CD4-positive, alpha-beta T cell treated with Interleukin-6 at 100 ng/mL for 8 hours (primary cell): ENCODE measurements at places on chromosomes 6 and 20.

GRCh38 chr6:82268301-82268846, 20.8 kb upstream of the IBTK start:
- DNase-seq, result no peak

DNA sequence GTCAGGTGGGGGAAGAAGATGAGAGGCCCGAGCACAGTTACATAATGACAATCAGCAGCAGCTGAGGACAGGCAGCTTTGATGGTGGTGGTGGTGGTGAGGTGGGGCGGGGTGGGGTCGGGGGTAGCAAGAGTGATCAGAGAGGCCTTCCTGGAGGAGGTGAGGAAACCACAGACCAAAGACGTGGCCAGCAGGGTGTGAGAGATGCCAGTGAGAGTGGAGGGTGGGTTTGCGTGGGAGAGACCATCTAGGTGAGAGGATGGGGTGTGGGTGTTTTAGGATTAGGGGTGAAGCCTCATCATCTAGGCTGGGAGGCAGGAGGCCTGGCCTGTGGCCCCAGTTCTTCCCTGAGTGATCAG, 76.0 kb upstream of the TOX2 start:
- DNase-seq, result no peak

- DNase-seq, result peak; percentile 29
Measured at GRCh38 chr20:3980260-3981131, 34.9 kb downstream of the RNF24 start.

DNA sequence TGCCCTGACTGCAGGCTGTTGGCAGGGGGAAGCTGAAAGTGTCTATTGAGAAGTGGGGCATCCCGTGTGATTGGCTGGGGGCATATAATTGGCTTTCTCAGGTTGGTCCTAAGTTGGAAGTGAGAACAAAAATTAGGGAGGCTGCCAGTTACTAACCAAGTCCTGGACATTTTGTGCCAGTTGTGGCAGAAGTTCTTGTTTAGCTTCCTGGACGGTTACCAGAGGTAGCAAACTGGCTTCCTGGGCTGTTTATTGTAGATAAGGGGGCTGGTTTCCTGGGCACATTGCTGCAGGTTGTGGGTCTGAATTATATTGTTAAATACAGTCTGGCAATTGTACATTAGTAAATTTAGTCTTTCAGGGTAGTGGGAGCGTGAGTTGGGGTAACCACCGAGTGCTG, 50.6 kb upstream of the SLC2A12 start:
- DNase-seq, result no peak

DNA sequence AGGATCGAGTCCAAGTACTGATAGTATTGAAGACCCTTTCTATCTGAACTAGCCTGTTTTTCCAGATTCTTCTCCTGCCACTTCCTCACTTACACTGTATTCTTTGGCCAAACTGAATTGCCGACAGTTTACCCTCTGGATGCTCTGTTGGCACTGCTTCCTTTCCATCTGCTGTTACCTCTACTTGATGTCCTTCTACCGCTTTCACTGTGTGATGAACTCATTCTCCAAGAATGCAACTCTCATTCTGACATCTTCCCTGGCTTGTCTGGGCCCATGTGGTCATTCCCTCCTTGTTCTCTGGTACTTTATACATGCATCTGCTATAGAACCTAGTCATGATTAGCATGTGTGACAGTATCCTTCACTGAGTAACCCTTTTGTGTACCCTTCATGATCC, 16.3 kb downstream of the RPRD1B start:
- DNase-seq, result no peak

GRCh38 chr6:28974505-28974904, 30.6 kb downstream of the ZNF311 start:
- no peak for DNase-seq

DNA sequence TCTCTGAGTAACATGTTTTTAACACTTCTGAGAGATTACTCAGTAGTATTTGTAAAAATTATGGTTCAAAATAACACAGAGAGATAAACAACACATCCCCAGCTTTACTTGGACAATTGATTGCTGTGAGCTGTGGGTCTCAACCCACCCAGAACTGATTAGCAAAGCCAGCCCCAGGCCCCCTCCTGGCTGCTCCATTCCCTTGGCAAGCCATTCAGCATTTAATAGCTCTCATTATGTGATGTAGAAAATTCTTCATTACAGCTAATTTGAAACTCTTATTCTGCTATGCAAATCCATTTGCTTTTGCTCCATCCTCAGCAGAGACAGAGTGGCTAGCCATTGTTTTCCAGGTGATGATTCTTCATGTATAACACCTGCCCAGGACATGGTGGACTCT, 16.6 kb upstream of the SIRT5 start:
- DNase-seq, result no peak

DNA sequence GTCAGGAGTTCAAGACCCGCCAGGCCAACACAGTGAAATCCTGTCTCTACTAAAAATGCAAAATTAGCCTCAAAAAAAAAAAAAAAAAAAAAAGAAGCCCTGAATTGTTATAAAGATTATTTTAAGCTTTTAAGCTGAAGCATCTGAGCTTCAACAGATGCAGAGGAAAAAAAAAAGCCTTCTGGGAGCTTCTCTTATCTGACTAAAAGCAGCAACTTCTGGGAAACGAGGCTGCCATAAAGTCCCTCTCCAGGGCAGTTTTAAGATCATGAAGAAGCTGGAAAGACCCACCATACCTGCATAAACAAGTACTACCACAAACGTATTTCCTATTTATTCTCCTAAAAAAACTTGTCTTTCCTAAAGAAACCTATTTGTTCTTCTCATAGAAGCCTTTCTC, 3.6 kb downstream of the SERINC3 start:
- DNase-seq, result no peak

DNA sequence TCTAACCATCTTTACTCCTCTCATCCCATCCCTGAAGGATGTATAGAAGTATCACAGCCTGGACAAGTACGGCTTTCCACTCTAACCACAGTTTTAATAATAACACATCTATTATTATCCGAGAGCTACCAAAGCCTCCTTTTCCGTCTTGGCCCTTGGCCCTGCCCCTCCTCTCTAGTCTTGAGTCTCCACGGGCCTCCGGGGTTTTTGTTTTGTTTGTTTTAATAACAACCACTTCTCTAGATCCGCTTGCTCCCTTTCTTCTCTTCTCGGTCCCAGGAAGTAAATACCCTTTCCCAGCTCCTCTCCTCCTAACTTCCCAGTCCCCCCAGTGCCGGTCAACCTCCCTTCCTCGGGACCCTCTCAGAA, 661 bp downstream of the LCA5 start:
- DNase-seq, result no peak

DNA sequence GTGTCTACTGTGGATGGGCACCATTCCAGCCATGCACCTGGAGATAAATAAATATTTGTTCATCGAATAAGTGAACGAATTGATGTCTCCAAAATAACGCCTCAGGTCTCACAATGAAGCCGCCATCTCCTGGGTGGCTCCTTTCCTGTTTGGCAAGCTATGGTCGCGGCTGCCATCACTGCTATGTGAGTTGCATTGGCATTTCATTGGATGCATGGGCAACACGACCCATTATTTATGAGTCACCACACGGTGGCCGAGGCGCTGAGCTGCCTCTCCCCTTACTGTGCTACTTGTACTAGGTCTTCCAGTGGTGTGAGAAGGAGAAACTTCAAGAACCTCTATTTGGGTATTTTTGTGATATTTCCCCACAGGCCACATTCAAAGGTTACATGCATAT, 21.3 kb upstream of the PDE10A start:
- no peak for DNase-seq

- no peak for DNase-seq
Measured at GRCh38 chr6:121847806-121848522, 412.5 kb downstream of the GJA1 start.

DNA sequence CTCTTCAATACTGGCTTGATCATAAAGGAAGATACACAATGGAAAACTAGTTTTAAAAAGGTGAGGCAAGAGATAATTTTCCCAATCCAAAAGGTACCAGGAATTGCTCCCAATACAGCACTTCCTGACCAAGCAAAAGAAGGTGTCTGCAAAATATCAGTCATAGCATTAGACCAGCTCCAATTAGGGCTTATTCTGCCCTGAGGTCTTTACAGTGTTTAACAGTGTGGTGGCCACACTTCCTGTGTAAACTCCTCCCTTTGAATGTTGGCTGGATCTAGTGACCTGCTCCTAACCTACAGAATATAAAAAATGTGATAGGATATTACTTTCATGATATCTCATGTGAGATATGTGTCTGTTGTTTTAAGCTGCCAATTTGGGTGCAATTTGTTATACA, 57.1 kb upstream of the BTN3A2 start:
- no peak for DNase-seq

DNA sequence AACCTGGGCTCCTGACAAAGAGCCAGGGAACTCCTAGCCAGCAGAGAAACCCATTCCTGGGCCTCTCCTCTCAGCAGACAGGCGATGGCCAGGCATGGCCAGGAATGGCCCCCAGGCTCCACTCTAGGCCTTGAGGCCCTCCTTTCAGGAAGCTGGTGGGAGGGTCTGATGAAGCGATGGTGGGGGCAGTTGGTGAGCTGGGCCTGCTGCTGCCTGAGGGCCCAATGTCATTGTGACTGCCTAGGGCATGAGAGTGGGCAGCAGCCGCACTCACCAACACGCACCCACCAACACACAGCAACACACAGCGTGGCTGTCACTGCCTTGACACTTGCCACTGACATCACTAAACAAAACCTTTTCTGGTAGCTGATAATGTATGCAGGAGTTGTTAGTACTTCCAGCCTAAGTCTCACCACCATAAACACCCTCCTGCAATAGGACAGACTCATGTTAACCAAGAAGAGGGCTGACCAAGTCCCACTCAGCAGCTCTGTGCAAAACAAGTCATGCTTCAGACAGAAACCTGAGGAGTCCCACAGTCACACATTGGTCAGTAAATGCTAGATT, 69.3 kb downstream of the ABHD12 start:
- no peak for DNase-seq

- DNase-seq, result no peak
Measured at GRCh38 chr20:43750774-43751166, 24.0 kb upstream of the GTSF1L start.

- DNase-seq, result no peak
Measured at GRCh38 chr6:168374051-168374502, 54.5 kb upstream of the DACT2 start.

GRCh38 chr6:121437851-121438651, 2.6 kb downstream of the GJA1 start:
- DNase-seq, result no peak

DNA sequence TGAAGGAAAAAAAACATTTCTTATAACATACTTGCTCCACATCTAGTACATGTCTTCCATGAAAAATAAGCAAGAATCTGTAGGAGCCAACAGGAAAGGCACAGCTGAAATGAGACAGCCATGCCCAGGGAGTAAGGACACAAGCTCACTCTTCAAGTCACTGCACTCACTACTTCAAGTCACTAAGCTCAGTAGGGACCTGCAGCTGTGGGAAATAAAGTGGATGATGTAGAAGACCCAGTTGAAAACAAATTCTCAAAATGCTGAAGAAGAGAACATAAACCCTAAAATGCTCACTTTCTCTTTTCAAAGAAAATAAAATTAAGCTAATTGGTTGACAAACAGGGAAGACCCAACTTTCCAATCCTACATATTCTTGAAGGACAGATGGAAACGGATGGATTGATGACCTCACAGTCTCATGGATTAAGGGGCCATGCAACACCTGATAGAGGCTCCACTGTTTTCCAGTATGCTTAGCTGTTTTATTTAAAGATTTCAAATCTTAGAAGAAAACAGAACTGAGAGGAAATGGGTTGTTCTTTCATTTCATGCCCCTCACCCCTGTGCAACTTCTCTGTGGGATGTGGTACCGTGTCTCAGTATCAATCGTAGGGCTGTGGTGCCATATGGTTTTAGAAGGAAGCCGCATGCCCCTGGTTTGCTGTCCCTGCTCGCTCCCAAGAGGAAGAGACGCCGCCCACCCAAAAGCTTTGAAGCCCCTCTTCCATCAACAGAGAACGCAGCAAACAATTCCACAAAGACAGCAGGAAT, 133.3 kb downstream of the WDR27 start:
- DNase-seq, result no peak

DNA sequence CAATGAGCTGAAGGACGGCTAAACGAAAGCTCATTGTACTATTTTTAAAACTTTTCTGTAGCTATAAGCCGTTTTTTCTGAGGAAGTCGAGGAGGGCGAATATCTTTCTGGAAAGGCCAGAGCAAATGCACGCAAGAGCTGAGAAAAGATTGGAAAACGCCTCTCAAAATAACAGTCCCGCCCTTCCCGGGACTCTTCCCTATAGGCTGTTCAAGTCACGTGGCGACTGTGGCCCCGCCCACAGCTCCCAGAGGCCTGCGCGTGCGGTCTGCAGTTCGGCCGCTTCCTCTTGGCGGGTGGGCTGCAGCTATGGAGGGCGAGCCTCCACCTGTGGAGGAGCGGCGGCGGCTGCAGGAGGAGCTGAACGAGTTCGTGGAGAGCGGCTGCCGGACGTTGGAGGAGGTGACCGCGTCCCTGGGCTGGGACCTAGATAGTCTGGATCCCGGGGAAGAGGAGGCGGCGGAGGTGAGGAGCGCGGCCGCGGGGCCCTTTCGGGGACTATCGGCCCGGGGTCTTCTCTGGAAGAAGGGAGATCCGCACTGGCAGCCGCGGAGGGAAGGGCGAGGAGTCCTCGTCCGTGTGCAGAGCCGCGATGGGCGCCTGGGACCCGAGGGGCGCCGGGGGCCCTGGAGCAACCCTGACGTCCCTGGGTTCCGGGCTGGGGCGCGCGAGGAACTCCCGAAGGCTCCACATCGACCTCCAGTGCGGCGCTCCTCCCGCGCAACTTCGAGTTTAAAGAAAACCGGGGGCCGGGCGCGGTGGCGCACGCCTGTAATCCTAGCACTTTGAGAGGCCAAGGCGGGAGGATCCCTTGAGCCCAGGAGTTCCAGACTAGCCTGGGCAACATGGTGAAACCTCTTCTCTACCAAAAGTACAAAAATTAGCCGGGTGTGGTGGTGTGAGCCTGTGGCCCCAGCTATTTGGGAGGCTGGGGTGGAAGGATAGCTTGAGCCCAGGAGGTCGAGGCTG, at the start of gene SNRNP48:
Gene SNRNP48 (plus strand): TSS at position 250 of the 969 bp plus-strand sequence. CDS start 60 bp downstream, at position 310.
- peak; percentile 88 for DNase-seq

GRCh38 chr6:107699697-107700325, 124.3 kb downstream of the SCML4 start:
- DNase-seq, result no peak

DNA sequence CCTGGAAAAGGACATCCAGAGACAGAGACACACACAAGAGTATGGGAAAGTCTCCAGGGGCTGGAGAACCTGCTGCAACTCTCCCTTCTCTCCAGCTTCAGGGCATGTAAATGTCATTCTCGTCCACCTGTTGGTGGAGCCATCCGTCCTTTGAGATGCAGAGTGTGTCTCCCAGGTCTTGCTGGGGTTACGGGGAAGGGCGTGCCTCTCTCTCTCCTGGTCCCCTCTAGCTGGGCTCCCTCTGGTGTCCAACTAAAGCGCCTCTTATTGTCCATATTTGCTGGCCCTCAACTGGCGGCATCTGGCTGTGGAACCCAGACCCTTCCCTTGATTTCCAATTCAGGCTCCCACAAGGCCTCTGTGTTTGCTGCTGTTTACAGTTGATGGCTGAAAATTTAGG, 244.1 kb downstream of the BMP7 start:
- no peak for DNase-seq

DNA sequence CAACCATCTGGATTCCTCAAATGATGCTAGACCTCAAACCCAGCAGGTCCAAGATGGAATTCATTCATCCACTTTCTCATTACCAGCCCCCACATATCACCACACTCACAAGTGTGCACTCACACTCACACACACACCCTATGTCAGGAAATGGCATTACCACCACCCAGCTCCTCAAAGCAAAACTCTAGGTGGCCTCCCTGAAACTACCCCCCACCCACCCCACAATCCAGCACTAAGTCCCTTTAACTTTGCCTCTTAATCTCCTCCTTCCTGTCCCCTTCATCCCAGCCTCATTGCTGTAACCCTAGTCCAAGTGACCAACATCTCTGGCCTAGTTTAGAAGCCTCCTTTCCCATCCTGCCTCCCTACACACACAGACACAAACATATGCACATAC, 109.4 kb downstream of the TNFAIP3 start:
- DNase-seq, result no peak
